ENCODE measurements at places on chromosomes 4 and X. TPM values are rescaled to one million over a fixed set of nuclear protein-coding genes. Genes with fewer than 3 reads are reported as not detected.
A peak's percentile ranks its signal among the peaks of the same experiment; 100 is the strongest.

EMCN gene
- polyA plus RNA-seq, result 33.6 TPM

HSFX1 gene
- polyA plus RNA-seq, result 0.98 TPM

MAGEE2 gene
- 0.52 TPM for polyA plus RNA-seq

BLOC1S4 gene
- polyA plus RNA-seq, result 7.5 TPM

NLGN4X gene
- polyA plus RNA-seq, result 5.6 TPM

RHOH gene
- polyA plus RNA-seq, result 0.88 TPM

DUX4 gene
- not detected for polyA plus RNA-seq

UVSSA gene
- 8.4 TPM for polyA plus RNA-seq

LINC00632 gene
- polyA plus RNA-seq, result 10.1 TPM

SUPT20HL1 gene
- polyA plus RNA-seq, result 0.10 TPM

AKAP14 gene
- polyA plus RNA-seq, result not detected

POLR2B gene
- polyA plus RNA-seq, result 77.8 TPM

DNA sequence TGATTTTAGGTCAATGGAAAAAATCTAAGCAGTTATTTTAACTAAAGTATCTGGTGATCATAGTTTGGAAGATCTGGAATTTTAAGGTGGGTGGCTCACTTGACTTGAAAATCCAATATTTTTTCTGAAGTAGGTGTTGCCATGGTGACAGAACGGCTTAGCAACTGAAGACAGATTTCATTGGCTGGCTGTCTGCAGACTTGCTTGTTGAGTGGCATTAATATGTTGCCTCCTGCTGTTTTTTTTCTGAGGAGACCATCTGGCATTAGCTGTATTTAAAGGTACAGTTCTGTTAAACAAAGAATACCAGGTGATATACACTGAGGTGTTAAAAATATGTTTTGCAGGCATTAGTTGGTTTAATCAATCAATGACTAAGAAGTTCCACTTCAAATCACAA, 19.8 kb downstream of the CPE start:
- peak; percentile 44 for DNase-seq

DNA sequence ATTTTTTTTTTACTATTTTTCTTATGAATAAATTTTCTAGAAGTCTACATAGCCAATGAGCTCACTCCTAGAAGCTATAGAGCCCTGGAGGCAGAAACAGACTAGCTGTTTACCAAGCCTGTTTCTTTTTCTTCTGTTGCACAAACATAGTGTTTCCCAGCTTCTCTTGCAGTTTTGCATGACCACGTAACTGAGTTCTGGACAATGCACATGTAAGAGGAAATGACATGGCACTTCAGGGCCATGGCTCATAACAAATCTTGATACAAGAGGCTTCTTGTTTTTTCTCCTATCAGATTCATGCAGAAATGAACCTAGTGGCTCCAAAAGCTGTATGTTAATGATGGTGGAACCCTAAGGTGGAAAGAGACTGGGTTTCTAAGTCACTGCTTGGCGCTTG, 127.4 kb downstream of the ZNF330 start:
- DNase-seq, result no peak

DNA sequence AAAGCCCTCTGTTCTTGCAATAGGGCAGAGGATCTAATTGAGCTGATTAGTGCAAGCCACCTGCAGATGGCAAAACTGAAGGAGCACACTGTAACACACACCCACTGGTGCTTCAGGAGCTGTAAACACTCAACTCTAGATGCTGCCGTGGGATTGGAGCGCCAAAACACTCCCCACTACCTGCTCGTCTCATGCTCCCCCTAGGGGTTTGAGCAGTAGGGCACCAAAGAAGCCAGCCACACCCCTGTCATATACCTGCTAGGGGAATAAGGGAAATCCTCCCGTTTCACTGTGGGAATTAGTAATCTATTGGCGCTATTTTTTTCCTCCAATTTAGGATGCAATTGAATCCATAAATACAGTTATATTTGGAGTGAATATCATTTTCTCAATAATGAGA, 360.2 kb downstream of the GLUD2 start:
- no peak for DNase-seq

GRCh38 chrX:51456814-51457213, 39.6 kb downstream of the NUDT11 start:
- DNase-seq, result no peak

- DNase-seq, result no peak
Measured at GRCh38 chr4:112901962-112902411, 147.5 kb upstream of the ANK2 start.

- DNase-seq, result no peak
Measured at GRCh38 chr4:88792268-88792781, 94.7 kb upstream of the NAP1L5 start.

DNA sequence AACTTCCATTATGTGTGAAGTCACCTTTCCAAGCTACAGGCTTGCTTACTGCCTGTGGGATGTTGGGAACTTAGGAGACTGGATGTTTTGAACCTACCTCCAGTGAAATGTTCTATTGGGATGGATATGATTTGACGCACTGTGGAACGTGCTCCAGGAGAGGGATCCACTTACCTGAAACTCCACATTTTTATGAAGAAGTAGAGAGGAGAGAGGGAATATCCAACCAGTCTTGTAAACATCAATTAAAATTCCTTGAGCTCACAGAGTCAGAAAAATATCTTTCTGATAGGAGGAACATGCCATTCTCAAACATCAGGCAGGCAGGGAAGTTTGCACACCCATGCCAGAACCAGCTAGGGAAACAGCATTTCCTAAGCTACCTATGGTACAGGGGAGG, 91.1 kb upstream of the MAOA start:
- DNase-seq, result no peak

DNA sequence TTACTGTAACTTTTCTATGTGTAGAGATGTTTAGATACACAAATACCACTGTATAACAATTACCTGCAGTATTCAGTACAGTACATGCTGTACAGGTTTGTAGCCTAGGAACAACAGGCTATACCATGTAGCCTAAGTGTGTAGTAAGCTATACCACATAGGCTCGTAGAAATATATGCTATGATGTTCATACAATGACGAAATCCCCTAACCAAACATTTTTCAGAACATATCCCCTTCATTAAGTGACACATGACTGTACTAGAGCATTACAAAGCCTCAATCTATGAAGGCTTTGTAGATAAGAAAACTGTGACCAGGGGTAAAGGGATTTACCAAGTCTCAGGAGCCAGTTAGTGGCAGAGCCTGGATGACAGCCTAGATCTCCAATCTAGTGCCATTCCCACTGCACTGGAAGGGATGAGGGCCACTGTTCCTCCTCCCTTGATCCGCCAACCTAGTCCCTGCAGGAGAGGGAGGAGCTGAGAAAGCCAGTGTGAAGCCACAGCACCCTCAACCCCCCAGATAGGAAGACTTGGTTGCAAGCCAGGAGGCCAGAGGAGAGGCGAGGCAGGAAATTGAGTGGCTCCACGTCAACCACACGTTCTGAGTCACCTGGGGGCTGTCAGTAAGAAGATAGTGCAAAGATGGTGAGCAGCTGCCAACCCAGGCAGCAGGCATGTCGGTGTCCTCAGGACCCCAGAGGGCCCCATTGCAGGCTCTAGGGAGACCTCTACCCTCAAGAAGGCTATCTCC, 227.7 kb downstream of the BCOR start:
- no peak for DNase-seq

DNA sequence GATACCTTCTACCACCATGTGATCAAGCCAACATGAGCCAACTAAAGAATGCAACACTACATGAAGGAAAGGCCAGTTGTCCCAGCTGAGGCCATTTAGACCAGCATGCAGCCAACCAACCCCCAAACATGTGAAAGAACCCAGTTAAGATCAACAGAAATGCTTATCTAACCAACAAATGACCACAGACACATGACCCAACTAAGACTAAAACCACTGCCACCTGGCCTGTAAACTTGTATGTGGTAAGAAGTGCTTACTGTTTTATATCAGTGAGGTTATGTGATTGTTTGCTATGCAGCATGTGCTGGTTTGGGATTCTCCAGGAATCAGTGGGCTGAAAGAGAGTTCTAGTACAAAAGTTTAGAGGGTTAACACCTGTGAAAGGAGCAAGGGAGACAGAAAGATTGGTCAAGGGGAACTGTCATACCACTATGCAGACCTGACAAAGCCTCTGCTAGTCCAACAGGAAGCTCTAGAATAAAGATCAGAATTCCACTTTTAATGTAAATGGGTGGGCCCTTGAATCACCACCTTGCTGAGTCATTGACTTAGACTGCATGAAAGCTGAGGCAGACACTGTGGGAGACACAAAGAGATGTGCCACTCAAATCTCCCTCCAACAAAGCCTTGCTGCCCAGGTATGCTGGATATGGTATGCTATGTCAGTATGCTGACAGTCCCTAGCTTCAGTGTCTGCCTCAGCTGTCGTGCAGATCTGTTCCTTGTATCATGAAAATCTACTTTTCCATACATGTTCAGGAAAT, 6.1 kb upstream of the SH3D19 start:
- no peak for DNase-seq

GRCh38 chr4:167028976-167029375, 205.3 kb downstream of the SPOCK3 start:
- no peak for DNase-seq

- no peak for DNase-seq
Measured at GRCh38 chr4:154478128-154478527, 13.5 kb downstream of the DCHS2 start.

GRCh38 chr4:110248831-110249253, 50.4 kb upstream of the ELOVL6 start:
- no peak for DNase-seq

DNA sequence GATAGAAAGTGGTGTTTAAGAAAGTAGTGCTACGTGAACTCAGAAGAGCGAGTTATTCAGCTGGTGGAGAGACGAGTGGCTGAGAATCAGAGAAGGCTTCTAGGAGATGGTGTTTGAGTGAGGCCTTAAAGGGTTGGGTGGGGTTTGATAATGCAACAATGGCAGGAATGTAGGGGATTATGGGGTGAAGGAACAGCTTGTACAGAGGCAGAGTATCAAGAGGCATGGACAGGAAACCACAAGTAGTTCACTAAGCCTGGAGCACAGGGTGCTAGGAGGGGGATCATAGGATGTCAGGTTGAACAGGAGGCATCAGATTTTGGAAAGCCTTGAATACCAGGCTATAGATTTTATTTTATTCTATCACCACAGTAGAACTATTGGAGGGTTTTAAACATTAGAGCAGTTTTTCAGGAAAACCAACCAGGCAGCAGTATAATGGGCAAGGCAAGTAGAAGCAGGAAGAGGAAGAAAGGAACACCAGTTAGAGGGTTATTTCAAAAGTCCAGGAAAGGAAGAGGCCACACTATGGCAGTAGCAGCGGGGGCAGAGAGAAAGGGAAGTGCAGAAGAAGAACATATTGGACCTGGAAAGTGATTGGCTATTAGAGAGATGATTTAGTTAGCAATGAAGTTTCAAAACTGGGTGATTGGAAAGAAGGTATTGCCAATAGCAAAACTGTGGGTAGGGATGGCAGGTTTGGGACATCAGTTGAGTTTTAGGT, 99.2 kb downstream of the DOCK11 start:
- DNase-seq, result no peak
